ENCODE measurements at places on chromosomes 11 and 22.
A peak's percentile ranks its signal among the peaks of the same experiment; 100 is the strongest.

DNA sequence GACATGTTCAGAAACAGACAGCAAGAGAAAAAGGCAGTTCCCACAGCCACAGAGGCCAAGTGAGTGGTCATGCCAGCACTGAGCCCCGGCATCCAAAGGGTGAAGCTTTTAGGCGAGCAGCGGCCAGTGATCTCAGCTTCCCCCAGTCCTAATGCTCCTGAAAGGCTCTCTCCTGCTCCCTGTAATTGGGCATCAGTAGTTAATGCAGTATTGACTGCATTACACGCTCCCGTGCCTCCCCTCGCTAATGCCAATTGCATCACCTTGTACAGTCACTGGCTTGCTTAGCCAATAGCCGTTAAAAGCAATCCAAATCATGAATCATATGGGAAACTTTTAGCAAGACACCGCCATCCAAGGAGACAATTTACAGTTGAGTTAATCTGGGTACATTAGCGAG, 4.9 kb downstream of the LMO1 start:
- H3K36me3 ChIP-seq: no peaks in the 10 kb centered on the region
- peaks cover 6% of the 10 kb centered on the region for H3K4me1 ChIP-seq
- peaks cover 36% of the 10 kb centered on the region for H3K27me3 ChIP-seq
- no peak overlapping the region for H3K4me3 ChIP-seq
- DNase-seq: no peak
- H3K27ac ChIP-seq: no peak overlapping the region

- no peaks in the 10 kb centered on the region for H3K4me1 ChIP-seq
- DNase-seq: no peak
- H3K36me3 ChIP-seq: no peaks in the 10 kb centered on the region
- no peak overlapping the region for H3K27ac ChIP-seq
These were observed 14.0 kb downstream of the MMP3 start for GRCh38 chr11:102829316-102830000.

DNA sequence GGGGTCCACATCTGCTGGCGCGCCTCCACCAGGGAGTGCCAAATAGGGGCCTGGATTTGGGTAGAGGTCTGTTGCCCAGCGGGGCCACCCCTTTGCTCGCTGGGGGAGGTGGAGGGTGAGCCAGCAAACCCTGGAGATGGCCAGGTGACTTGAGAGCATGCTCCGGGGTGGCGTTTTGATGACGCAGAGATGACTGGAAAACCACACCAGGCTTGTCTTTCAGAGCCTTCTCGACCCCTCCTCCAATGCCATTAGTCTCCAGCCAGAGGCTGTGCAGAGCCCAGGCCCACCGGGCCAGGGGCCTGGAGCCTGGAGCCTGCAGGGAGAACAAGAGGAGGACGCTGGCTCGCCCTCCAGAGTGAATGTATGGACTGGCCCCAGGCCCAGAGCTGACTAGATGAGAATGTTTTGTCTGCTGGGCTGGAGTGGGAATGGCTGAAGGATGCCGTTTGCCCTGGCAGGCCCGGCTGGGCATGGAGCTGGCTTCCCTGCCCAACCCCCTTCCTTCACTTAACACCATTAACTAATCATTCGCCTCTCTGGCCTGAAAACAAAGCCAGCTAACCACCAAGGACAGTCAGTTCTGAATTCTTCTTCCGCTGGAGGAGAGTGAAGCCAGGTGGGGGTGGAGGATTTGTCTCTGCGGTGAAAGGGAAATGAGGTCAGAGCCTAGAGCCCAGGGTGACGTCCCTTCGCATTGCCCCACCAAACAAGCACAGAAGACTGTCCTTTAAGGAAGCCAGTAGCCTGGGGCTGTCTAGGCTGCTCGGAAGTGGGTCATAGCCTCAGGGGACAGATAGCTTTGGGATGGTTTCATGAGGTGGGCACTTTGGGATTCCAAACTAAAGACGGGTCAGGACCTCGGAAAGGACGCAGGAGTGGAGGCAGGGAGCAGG, 1.6 kb upstream of the MCAM start:
- peaks cover 29% of the 10 kb centered on the region for H3K4me1 ChIP-seq
- no peaks in the 10 kb centered on the region for H3K36me3 ChIP-seq
- peaks cover 8% of the 10 kb centered on the region for H3K27me3 ChIP-seq

DNA sequence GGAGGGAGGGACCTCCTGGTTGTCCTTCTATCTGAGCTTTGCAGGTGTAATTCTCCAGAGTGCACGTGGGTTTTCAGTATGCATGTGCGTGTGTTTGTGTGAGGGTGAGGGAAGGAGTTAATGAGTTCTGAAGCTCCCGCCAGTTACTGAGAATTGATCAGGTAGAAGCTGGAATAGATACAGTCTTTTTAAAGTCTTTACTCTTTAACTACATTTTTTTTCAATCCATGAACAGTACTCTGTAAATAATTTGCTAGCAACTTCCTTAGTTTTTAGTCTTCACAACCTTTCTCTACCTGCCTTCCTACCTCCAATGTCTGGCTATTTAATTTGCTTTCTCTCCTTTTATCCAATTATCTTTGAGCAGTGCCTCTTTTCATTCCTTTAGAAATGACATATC, 25.5 kb downstream of the ARHGAP42 start:
- no peak overlapping the region for H3K4me3 ChIP-seq
- no peaks in the 10 kb centered on the region for H3K27me3 ChIP-seq
- H3K4me1 ChIP-seq: no peaks in the 10 kb centered on the region

DNA sequence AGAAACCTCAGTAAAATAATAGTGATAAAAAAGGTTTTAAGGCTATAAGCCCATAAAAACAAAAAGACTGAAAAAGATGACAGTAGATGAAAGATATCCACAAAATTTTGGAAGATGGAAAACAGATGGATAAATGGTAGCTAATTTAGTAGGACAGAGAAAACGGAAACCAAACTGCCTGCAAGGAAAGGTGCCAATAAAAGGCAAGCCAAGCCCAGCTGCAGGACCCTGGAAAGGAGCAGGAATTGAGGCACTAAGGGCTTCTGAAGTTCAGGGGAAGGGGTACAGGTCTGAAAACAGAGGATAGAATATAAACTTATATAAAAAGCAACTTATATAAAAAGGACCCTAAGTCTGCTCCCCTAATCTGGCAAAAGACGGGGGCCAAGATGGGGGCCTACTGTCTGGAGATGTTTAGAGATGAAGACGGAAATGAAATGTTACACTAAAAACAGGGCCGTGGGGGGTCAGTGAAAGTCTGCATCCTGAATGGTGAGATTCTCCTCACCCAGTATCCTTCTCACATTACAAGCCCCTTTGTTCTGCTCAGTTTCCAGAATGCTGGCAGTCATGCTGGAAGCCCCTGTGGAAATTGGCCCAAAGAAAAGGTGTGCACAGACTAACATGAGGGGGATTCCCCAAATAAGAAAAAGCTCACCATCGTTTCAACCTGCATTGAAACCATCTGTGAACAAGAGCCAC, 269.3 kb upstream of the PITPNB start:
- H3K36me3 ChIP-seq: peaks cover under 1% of the 10 kb centered on the region
- no peak for DNase-seq
- no peaks in the 10 kb centered on the region for H3K4me1 ChIP-seq
- H3K27ac ChIP-seq: no peak overlapping the region
- no peaks in the 10 kb centered on the region for H3K27me3 ChIP-seq

- DNase-seq: no peak
- no peaks in the 10 kb centered on the region for H3K4me1 ChIP-seq
- H3K27ac ChIP-seq: no peak overlapping the region
- peaks cover 3% of the 10 kb centered on the region for H3K36me3 ChIP-seq
- no peaks in the 10 kb centered on the region for H3K27me3 ChIP-seq
These were observed 8.2 kb downstream of the ARVCF start for GRCh38 chr22:20008221-20008995.

DNA sequence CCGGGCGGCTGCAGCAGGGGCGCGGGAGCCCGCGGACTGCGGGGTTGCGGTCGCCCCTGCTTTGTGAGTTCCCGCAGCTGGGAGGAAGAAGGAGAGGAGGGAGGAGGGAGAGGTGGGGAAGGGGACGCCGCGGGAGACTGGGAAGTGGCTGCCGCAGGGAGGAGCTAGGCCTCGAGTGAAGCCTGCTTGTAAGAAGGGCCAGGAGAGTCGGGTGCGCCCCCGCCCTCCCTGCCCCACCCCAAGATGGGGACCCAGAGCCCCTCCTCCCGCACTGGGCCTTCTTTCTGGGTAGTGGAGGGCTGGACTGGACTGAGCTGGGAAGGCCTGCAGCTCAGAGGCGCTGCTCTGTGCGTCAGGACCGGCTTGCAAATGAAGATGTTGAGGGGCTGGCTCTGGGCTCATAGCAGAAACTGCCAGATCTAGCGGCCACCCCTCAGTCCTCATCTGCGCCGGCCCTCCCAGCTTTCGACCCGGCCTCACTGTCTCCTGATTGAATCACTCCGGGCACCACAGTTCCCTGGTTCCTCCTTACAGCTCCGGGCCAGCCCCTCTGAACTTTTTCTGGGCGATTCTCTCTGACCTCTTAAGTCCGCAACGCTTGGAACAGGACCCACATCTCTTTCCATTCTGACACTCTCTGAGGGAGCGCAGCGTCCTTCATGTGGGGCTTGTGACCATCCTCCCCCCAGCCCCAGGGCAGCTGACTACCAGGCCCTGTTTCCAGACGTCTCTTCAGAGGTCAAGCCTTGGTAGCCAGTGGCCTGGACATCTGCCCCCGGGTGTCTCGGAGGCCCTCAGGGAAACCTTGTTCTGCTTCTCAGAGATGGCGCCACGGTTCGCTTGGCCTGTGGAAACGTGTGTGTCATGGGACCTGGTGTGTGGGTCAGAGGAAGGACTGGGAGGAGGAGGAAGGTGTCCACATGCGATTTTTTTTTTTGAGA, 21.9 kb downstream of the SERPINH1 start:
- H3K36me3 ChIP-seq: no peaks in the 10 kb centered on the region
- no peak for DNase-seq
- H3K27ac ChIP-seq: no peak overlapping the region

- DNase-seq: no peak
- no peak overlapping the region for H3K27ac ChIP-seq
- H3K4me1 ChIP-seq: no peaks in the 10 kb centered on the region
- no peaks in the 10 kb centered on the region for H3K27me3 ChIP-seq
These were observed 22.5 kb downstream of the GSTT2B start for GRCh38 chr22:23938328-23939016.

DNA sequence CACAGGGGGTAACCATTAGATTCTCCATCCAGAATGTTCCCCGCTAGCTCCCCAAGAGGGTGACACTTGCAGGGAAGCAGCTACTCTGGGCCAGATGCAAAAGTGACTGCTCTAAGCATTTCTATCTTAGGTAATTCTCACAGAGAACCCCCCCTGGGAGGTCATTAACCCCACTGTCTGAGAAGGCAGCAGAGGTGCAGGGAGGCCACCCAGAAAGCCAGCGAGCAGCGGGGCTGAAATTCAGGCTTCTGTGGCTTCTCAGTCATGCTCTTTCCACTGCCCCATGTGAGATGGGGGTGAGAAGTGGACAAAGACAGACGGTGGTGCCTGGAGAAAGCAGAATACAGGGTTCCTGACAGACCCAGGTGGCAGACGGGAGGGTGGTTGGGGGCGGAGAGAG, 114.4 kb upstream of the ASPHD2 start:
- H3K27me3 ChIP-seq: peaks cover 20% of the 10 kb centered on the region
- H3K27ac ChIP-seq: no peak overlapping the region
- no peaks in the 10 kb centered on the region for H3K4me1 ChIP-seq
- DNase-seq: no peak
- no peaks in the 10 kb centered on the region for H3K36me3 ChIP-seq
- no peak overlapping the region for H3K4me3 ChIP-seq

- no peak overlapping the region for H3K4me3 ChIP-seq
- H3K4me1 ChIP-seq: no peaks in the 10 kb centered on the region
- DNase-seq: no peak
- no peak overlapping the region for H3K27ac ChIP-seq
These were observed 3.4 kb downstream of the FADS3 start for GRCh38 chr11:61887839-61888494.

DNA sequence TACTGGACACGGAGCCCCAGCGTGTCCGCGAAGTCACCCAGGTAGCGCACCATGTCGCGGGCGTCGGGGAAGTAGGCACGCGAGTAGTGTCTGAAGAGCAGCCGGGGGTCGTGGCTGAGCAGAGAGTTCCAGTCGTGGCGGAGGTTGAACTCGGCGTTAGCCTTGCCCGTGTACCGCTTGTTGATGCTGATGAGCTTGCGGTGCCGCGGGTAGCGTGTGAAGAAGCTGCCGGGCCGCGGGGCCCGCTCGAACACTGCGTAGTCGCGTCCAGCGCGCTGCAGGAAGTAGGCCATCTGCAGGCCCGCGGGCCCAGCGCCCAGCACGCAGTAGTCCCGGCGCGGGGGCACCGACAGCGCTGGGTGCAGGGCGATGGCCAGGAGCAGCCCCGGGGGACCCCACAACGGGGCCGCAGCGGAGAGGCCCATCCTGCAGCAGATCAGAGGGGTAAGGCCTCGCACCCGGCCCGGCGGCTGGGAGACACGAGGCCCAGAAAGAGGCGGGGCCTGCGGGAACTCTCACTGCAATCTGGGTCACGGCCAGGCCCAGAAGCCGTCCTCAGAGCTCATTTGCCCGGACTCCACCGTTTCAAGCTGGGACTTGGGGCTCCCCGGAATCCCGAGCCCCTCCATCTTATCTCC, 723 bp downstream of the FOXRED2 start:
- DNase-seq: no peak
- no peak overlapping the region for H3K27ac ChIP-seq
- H3K4me3 ChIP-seq: peak overlapping the region; percentile 89

DNA sequence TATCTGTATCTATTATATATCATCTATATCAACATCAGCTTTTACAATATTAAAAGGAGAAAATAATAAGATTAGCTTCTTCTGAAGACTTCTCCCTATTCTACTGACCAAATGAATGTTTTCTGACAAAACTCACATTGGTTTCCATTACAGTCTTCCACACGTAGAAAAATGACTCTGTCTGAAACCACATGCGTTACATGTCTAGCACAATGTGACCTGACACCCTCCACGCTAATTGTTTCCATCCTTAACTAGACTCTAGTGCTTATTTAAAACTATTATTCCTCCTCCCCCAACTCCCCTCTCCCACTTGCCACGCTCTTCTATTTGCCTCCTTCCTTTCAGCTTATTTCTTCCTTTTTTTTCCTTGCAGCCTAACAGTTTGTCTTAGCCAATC, 172.1 kb downstream of the ADAMTS15 start:
- H3K27me3 ChIP-seq: peaks cover 32% of the 10 kb centered on the region
- no peak overlapping the region for H3K4me3 ChIP-seq
- no peaks in the 10 kb centered on the region for H3K36me3 ChIP-seq
- no peak overlapping the region for H3K27ac ChIP-seq

All from activated T-cell treated with anti-CD3 and anti-CD28 coated beads, Interleukin-2, amount 50 U/mL, for 72 hours (primary cell).